ENCODE measurements at places on chromosomes 6 and 20.

DNA sequence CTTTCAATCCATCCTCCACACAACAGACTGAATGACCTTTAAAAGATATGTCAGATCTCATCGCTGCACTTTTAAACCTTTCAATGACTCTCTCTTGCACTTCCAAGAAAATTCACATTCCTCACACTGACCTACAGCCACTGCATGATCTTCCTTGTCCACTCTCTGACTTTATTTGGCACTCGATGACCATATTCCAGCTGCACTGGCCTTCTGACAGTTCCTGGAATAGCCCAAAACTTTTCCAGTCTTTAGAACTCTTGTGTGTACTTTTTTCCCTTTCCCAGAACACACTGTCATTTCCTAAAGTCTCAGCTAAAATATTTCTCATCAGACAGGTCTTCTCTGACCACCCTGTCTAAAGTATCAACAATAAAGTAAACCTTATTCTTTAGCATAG, 174.6 kb downstream of the ADGRG6 start:
- DNase-seq, result no peak

DNA sequence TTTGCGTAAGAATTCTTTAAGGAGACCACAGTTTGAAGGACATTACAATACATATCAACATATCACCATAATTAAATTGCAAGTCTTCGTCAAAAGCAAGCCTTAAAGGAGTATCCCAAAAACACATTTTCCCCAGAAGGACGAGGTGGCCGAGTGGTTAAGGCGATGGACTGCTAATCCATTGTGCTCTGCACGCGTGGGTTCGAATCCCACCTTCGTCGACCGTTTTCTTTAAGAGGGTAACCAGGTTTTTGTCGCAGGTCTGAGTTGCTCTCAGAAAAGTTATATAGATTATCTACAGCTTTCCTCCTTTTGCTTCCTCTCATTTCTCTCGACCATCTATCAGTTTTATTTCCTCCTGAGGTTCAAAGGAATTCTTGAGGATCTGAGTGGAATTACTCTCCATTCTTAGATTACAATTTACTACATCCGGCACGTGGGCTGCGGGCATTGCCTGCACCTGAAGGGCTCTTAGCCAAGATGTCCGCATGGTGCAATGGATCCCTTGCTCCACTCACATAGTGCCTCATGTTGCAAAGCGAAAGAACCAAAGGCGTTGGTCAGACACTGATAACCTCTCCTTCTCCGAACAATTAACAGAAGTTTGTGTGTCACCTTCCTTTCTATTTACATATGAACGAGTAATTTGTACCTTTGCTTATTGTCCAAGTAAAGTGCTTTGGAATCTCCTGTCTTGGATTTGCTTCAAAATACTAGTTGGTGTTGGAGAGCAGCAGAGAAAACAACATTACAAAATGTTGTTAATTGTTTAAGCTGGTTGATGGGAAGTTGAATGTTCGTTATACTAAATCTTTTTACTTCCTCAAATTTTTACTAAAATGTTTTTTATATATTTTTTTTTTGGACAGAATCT, 14.0 kb downstream of the POM121L2 start:
- no peak for DNase-seq

DNA sequence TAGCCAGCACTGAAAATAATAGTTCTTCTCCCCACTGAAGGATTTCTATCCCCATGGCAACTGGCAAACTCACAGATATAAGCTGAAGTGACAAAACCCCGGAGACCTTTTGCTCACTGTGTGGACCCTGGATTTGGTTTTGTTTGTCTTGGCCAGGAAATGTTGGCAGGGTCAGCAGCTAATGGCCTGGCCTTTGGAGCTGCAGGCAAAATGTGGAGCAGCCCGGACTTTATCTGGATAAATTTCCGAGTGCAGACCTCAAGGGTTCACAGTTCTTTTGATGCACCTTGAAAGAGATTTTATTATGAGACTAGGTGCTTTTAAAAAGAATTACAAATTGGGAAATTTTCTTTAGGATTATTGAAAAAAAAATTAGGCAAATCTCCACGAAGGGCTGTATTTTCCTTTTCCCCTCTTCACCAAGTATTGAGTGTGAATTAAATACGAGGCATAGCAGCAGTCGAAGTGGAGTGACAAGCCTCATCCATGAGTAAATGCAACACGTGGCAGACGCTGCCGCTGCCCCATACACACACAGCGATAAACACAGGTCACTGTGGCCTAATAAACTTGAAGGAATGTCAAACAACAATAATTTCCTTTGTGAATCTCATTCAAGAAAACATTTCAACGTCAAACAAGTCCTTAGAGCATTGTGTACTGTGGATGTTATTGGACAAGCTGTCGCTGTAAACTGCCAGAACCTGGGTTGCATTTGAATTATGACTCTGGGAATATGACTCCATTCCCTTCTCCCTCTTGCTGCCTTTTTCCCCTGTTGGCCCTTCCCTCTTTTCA, 35.1 kb upstream of the CCN6 start:
- DNase-seq, result no peak

GRCh38 chr6:107535626-107536025, 45.7 kb downstream of the SOBP start:
- DNase-seq, result no peak

GRCh38 chr20:33086052-33086722, 6.7 kb downstream of the BPIFB4 start:
- DNase-seq, result no peak

DNA sequence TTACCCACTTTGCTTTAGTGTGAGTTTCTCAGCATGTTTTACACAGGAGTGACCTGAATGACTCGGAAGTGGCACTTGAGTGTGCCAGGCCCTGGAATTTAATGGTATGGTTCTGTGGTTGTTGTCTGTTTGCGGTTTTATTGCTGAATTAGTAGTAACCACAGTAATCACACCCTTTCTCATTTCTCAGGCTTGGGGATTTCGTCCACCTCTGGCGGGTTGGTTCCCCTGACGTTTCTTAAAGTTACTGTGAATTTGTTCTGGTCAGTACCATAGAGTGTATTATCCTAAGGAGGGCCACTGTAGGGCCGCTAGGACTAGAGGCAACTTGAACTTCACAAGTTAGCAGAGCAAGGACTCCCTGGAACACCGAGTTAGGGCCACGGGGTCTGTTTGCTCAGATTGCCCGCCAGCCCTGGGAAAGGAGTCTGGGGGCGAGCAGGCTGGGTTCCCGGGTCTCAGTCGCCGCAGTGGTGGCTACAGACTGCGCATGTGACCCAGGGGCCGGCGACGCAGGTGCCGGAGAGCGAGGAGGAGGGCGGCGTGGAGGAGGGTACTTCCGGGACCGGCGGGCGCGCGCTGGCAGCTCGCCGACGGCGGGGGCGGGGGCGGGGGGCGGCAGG, 546 bp upstream of the KLHL32 start:
- no peak for DNase-seq

DNA sequence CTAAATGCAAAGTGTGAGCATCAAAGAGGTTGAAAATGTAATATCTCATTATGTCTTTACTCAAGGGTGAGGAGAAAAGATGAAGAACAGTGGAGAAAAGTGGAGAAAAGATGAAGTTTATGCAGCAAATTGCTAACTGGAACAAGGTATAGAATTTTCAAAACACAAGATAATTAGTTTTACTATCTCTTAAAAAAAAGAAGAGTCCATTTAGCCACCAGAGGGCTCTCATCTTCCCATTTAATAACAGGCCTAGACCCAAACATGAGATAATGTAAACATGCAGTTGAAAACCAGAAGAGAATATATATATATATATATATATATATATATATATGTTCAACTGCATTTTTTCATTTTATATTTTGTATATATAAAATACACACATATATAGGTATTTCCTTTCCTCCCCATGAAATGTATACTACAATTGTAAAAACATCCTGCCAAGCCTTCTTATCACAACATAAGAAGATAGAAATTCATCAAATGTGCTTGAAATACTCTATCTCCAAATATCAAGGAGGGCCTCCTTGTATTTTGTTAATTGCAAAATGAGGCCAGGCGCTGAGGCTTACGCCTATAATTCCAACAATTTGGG, 78.4 kb downstream of the ADTRP start:
- peak; percentile 18 for DNase-seq

- no peak for DNase-seq
Observed at GRCh38 chr6:138654715-138655634, 118.6 kb upstream of the CCDC28A start.

DNA sequence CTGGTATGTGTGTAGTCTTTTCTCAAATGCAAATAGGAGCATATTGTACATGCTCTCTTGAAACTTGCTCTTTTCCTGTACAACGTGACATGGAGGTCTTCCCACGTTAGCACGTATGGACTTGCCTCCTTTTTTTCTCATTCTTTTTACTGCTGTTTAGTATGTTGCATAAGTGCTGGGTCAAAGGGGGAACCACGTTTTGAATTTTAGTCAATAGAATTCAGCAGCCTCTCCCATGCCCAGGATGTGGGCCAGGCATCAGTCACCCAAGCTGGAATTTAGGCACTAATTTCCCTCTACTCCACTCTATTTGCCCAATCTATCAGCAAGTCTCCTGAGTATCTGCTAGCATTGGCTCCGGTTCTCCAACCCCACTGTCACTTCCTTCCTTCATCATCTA, 41.5 kb upstream of the RNF24 start:
- DNase-seq, result no peak

DNA sequence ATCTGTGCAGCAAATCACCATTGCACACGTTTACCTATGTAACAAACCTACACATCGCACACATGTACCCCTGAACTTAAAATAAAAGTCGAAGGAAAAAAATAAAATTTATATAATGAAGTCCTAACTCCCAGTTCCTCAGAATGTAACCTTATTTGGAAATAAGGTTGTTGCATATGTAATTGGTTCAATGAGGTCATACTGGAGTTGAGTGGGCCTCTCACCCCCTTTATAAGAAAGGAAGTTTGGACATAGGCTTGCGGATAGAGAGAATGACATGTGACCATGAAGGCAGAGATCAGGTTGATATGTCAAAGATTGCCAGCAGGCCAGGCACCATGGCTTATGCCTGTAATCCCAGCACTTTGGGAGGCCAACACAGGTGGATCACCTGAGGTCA, 16.1 kb upstream of the ZBTB22 start:
- DNase-seq, result no peak

GRCh38 chr20:10649797-10650160, 24.0 kb downstream of the JAG1 start:
- DNase-seq, result no peak

DNA sequence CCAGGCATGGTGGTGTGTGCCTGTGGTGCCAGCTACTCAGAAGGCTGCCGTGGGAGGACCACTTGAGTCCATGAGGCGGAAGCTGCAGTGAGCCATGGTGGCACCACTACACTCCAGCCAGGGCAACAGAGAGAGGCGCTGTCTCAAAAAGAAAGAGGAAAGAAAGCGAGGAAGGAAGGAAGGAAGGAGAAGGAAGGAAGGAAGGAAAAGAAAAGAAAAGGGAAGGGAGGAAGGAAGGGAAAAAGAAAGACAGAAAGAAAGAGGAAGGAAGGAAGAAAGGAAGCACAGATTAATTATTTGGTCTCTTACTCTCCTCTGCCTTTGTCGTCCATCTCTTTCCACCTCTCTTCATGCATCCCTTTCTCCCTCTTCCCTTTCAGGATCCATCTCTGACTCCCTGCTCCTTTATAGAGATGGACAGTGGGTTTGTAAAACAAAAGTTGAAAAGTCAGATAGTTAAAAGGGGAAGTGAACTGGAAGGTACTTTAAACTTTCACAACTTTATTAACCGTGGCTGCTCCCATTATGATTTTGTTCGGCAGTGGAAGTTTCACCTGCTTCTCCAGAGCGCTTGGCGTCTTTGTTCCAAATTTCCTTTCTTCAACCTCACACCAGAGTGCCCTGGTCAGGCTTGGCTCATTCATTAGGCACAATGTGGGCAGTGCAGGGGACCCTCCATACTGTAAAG, 1.5 kb downstream of the HLA-DQA1 start:
- DNase-seq, result no peak

DNA sequence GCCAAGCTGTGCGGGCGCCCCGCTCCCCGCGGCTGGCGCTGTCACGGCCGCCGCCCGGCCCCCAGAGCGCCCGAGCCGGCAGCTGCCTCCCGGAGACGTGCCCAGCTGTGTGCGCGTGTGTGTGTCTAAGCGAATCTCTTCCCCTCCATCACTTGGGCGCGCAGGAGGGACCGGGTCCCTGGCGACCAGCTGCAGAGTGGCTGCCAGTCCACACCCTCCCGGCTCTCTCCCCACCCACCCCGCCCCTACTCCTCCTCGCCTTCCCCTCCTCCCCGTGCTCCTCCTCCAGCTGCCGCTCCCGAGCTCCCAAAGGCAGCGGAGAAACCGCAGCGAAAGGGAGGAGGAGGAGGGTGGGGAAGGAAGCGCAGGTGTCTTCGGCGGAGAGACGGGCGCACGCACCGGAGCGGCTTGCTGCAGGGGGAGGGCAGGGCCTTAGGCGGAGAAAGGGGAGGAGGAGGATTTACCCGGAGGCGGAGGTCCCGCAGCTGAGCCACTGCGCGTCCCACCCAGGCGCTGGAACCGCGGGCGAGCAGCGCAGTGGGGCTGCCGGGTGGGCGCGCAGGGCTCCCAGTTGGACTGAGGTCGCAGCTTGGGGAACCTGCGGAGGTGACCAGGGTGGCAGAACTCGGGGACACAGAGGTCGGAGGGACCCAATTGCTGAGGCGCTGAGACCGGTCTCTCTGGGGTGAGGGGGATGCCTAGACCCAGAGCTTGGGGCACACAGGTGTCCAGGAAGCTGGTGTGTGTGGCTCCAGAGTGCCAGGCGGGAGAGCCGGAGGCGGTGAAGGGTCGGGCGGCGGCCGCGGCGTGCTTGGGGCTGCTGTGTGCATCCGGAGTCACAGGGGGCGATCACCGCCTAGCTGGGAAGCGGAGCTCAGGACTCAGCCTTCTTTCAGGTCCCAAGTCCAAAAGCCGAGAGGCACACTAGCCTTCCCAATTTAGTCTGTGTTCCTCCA, at the start of gene HS3ST5:
TSS of gene HS3ST5 (minus strand) at position 198 of the 956 bp plus-strand sequence. CDS start 280,178 bp downstream, outside the sequence.
- peak; percentile 85 for DNase-seq

GRCh38 chr20:53077373-53078205, 105.4 kb downstream of the TSHZ2 start:
- no peak for DNase-seq

- DNase-seq, result no peak
Observed at GRCh38 chr6:163397326-163397725, 17.2 kb upstream of the QKI start.

GRCh38 chr20:37565134-37565811, 37.6 kb upstream of the BLCAP start:
- DNase-seq, result no peak

DNA sequence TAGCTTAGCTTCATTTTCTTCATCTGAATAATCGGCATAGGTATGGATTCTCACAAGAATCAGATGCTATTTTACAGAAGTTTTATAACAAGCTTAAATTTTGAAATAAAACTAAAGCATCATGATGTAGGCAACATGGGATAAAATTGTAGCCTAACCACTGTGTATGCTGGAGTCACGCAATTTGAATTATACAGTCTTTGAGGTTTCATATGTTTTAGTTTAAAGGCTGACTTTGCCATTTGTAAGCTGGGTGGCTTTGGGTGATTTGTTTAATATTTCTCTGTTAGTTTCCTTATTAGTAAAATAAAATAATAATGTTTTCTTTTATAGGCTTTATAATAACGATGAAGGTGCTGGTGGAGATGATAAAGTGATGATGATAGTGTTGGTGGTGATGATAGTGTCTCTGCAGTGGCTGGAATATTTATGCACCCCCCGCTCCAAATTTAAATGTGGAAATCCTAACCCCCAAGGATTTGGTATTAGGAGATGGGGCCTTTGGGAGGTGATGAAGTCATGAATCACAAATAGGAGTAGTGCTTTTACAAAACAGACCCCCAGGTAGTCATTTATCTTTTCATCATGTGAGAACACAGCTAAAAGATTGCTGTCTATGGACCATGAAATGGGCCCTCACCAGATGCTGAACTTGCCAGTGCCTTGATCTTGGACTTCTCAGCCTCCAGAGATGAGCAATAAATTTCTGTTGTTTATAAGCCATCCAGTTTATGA, 42.0 kb downstream of the DOK5 start:
- no peak for DNase-seq
